ENCODE measurements at places on chromosomes 1 and 21.

GRCh38 chr21:45887788-45888187, 93.8 kb upstream of the COL6A1 start:
- no peak for DNase-seq

GRCh38 chr1:168476588-168477385, 67.0 kb downstream of the XCL2 start:
- DNase-seq, result no peak

DNA sequence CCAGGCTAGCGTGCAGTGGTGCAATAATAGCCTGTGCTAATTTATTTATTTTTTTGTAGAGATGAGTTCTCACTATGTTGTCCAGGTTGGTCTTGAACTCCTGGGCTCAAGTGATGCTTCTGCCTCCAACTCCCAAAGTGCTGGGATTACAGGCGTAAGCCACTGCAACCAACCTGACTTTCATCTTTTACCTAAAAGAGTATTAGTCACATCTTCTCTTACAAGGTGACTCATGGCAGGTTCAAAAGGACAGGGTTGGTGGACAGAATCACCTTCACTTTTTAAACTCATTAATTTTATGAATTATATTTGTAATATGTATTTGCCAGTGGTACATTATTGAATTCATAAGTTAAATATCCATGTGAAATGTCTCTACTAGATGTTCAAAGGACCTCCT, 18.1 kb downstream of the JAM2 start:
- no peak for DNase-seq

- DNase-seq, result no peak
These were observed 9.2 kb upstream of the PTGS2 start for GRCh38 chr1:186689376-186689775.

- no peak for DNase-seq
These were observed 165.4 kb upstream of the NBPF11 start for GRCh38 chr1:148317288-148317985.

DNA sequence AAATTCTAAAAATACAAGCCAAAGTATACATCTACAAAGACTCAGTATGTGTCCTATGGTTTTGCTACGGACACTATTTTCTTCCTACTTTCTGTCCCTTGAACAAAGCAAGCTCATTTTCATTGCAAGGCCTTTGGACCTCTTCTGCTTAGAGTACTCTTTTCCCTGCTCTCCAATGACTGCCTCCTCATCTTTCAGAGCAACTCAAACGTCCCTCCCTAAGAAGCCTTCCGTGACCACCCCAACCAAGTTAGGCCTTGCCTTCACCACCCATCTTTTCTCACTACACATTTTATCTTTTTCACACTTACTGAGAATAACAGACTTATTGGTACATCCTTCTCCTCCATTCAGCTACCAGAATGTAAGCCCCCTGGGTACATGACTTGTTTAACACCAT, 39.9 kb downstream of the ENAH start:
- no peak for DNase-seq

DNA sequence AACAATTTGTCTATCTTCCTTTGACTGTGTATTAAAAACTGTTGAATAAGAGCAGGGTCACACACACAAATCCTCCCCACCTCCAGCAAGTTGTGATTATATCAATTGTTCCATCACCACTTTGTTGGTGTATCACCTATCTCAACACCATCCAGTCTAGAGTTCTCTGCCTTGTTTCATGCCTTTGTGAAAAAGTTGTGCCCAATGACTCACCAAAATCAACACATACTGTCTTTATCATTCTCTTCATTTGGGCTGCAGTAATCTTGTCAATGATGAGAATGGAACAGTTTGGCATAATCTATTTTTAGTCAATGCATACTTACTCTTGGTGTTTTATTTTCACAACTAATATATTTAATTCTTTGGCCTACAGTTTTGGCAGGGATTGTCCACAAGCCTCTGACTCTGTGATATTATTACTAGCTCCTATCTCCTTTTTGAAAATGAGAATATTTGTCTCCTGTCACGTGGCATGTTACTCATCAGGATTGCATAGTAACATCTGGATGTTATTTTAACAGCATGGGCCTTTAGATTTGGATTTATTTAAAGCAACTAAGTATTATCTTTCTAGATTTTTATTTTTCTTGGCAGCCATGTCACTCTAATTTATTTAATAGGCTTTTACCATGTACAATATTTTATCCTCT, 5.1 kb downstream of the C1orf87 start:
- DNase-seq, result no peak

DNA sequence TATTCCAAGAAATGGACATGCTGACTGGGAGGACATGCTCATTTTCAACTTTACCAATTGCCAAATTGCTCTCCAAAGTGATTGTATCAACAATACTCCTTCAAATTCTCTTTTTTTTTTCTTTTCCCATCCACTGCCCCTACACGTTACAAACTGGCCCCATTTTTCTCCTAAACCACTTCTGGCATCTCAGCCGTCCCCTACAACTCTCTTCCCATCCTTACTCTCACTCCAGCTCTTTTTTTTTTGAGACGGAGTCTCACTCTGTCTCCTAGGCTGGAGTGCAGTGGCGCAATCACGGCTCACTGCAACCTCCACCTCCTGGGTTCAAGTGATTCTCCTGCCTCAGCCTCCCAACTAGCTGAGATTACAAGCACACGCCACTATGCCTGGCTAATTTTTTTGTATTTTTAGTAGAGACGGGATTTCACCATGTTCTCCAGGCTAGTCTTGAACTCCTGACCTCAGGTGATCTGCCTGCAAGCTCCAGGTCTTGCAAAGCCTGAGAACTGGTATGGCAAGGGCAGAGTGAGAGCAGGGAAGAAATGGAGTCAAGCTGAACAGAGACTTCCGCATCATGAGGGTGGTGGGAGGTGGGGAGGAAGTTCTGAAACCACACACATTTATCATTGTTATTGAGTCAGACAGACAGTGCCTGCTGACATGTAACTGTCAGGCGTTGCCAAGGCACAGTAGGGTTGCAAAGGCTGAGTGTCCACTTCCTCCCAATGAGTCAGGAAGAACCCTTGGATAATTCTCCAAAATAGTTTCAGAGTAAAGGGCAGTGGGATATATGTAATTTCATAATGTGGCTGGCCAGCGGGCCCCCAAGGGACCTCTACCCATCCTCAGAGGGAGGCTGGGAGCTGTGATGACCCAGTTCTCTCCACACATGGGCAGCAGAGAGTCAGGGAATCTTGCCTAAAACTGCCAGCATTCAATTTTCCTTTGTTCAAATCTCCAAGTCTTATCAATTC, 17.4 kb downstream of the CELA3A start:
- peak; percentile 62 for DNase-seq

DNA sequence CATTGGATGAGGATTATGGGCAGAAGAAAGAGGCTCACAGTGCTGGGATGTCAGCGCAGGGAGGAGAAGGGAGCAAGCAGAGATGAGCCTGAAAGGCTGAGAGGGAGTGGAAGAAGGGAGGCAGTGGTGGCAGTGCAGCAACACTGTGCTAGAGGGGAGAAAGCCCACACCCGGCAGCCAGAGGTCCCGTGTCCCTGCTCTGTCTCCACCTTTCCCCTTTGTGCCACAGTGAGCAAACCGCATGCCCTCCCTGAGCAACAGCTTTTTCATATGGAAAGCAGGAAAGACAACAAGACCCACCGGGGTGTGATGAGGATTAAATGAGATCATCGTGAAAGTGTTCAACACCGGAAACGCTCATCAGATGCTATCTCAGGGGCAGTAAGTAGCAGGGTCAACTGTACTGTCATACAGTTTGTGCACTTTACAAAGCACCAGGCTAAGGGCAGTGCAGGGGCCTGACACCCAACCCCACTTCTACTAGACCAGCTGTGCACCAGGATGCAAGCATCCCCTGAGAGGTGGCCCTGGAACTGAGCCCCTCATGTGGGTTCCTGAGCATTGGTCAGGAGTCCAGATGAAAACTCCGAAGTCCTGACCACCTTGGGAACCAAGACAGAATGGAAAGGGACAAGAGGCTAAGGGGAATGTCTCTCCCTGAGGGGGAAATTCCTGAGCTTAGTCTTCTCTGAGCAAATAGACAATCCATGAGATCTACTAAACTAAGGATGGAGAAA, 9.1 kb downstream of the NHLH1 start:
- no peak for DNase-seq

- no peak for DNase-seq
These were observed 478.1 kb upstream of the NR5A2 start for GRCh38 chr1:199549421-199549820.

DNA sequence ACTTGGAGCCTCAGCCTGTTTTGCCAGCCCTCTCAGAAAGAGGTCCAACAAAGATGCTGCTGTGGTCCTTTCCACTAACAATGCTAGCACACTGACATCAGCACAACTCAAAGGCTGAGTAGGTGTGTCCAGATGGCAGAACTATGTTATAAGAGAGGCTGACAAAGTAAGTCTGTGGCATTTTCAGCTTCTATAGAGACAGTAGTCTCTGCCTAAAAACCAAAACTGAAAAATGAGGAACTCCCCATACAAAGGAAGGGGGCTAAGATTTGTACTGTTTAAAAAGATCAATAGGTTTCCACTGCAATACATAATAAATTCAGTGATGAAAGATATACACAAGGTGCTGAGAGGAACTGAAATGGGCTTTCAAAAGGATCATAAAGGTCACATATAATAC, 12.3 kb downstream of the ERO1B start:
- DNase-seq, result no peak

DNA sequence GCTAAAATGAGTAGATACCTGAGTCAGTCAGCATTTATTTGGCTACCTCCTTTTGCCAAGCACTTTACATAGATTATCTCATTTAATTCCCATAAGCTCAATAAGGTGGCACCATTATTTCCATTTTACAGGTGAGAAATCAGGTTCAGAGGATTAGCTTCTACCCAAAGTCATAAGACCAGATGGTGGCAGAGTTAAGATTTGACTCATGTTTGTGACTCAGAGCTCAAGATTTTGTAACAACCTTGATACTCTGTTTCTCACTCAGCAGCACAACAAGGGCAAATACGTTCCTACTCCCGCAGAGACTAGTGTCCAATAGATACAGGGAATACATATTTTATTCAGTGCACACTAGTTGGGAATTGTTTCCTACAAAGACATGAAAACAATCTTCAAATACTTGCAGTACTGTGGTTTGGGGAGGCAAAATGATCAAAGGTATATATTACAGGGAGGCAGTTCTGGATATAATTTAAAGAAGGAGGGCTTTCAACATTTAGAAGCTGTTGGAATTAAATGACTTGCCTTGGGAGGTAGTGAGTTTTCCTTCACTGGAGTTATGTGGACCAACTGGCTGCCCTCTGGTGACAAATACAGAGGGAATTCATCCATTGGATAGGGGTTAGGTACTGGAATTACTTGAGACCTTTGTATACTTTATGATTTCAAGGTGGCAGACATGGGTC, 3.6 kb downstream of the LEPR start:
- no peak for DNase-seq

GRCh38 chr1:93438716-93439115, 9.2 kb upstream of the FNBP1L start:
- no peak for DNase-seq

- DNase-seq, result no peak
These were observed 40.7 kb downstream of the XPR1 start for GRCh38 chr1:180672505-180672904.

DNA sequence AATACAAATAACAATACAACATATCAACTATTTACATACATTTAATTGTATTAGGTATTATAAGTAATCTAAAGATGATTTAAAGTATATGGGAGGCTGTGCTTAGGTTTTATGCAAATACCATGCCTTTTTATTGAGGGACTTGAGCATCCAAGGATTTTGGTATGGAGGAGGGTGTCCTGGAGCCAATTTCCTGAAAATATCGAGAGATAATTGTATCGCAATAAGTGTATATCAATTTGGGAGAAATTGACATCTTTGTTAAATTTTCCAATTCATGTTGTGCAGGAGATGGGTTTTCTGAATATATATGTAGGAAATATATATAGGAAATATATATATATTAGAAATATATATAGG, 63.5 kb downstream of the ATP1A1 start:
- no peak for DNase-seq

- no peak for DNase-seq
These were observed 42.0 kb downstream of the S1PR1 start for GRCh38 chr1:101278845-101279244.

GRCh38 chr1:53737648-53738204, 1.2 kb downstream of the GLIS1 start:
- DNase-seq, result no peak

DNA sequence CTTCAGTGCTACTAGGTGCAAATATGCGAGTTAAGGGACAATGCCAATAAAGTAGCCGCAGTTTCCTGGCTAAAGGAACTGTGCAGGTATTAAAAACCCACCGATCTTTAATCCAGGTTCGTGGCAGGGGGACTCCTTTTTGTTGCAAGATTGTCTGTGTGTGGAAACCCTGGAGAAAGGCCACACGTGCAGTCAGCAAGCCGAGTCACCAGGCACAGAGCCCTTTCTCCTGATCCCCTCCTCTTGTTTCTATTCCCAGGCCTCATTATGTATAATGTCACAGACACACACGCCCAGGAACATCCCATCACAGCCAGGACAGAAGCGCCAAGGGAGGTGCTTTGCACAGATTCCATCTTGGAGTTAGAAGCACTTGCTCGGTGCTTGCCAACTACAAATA, 528.9 kb downstream of the KIF26B start:
- DNase-seq, result no peak

DNA sequence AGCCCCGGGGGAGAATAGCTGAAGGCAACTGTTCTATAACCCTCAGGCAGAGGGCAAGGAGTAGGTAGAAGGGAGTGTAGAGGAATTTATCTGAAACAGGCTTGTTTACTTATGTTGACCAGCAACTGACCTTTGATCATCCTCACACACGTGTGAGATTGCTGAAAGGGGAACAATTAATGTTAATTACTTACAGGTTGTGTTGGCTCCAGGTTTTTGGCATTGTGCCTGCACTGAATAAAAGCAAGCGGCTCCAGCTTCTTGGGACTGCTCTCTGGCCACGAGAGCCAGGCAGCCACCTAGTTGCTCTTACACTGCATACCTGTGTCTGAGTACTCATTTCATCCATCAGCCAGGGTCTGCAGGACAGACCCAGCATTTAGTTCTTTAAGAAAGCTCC, 41.3 kb upstream of the ARHGEF10L start:
- no peak for DNase-seq

DNA sequence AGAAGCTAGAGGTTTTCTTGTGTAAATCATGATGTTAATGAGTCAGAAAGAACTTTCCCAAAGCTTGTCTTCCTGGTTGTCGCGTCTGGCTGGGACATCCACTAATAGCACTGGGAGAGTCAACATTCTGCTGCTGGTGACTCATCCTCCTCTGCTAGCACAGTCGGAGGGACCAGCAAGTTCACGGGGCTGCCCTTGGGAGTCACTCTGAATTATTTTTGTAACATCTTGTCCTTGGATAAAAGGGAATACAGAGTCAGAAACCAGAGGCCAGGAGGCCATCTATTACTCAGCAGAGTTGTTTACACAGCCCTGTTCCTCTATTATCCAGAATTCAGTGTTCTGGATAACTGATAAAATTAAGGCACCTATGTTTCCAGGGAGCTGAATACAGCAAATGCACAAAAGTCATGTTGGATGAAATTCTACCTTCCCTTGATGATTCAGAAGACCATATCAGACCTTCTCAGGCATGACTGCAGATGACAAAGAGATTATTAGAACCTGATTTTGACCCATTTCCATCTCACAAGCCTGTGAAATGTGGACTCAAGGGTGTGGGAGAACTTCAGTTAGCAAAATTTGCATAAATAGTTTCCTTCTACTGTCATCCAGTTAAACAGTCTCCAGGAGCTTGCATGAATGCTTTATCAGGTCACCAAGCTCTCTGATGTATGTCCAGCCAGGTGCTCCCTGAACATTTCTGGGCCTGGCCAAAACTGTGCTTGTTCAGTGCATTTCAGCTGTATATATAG, 68.1 kb downstream of the JAK1 start:
- peak; percentile 32 for DNase-seq

- DNase-seq, result no peak
These were observed 164.4 kb downstream of the PBX1 start for GRCh38 chr1:164723296-164723798.

- DNase-seq, result no peak
These were observed 38.8 kb downstream of the TRPM2 start for GRCh38 chr21:44392185-44392584.

Data from stimulated activated CD8-positive, alpha-beta memory T cell treated with anti-CD3 and anti-CD28 coated beads, Interleukin-7, amount 100 ng/mL, for 4 hours (primary cell).